ENCODE measurements at places on chromosomes 1 and 21.

GRCh38 chr21:17257784-17258183 is 255.1 kb upstream of the CXADR start:
- no peak for DNase-seq

DNA sequence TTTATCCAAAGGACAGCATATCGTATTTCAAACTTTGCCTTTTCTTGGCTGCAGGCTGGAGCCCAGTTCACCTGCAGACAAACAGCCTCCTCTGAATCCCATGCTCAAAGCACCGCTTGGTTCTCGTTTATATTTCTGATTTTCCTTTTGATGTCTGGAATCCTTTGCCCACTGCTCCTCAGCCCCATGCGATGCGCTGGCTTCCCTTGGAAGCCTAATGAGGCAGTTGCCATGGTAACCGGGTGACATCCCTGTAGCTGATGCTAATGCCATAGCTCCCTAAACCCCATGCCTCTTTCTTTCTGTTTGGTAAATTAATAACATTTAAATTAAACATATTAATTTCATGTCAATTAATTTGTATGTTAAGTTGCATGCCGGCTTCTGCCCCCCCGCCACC is 327.1 kb downstream of the PRDM2 start:
- no peak for DNase-seq

DNA sequence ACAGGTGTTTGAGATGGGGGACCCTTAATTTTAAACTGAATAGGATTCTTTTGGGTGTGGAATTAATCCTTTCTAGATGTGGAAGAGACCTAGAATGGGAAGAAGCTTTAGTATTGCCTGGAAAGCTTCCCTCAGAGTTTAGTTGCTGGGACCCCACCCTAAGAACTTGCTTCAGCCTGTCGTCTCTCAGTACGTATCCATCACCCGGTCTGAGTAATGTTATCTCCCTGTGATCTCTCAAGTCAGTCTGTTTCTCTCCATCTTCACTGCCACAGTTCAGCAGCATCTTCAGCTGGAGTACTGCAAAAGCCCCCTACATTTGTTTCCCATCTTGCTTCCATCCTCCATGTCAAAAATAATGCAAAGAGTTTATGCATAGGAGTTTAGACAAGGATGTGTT is 28.9 kb downstream of the CNST start:
- no peak for DNase-seq

DNA sequence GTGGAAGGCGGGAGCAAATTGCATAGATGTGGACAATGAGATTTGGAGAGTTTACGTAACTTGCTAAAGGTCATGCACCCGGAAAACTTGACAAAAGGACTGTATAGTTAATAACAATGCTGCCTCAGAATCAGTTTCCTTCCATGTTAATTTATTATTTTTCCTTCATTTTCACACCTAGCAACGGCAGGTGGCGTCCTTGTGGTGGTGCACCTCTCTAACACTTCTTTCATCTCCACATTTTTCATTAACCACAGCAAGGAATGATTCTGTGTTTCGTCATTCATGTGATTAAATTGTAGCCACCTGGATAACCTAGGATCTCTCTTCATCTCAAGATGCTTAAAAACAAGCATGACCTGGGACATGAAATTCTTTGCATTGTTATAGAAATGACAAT is 2133.0 kb downstream of the NCAM2 start:
- no peak for DNase-seq

DNA sequence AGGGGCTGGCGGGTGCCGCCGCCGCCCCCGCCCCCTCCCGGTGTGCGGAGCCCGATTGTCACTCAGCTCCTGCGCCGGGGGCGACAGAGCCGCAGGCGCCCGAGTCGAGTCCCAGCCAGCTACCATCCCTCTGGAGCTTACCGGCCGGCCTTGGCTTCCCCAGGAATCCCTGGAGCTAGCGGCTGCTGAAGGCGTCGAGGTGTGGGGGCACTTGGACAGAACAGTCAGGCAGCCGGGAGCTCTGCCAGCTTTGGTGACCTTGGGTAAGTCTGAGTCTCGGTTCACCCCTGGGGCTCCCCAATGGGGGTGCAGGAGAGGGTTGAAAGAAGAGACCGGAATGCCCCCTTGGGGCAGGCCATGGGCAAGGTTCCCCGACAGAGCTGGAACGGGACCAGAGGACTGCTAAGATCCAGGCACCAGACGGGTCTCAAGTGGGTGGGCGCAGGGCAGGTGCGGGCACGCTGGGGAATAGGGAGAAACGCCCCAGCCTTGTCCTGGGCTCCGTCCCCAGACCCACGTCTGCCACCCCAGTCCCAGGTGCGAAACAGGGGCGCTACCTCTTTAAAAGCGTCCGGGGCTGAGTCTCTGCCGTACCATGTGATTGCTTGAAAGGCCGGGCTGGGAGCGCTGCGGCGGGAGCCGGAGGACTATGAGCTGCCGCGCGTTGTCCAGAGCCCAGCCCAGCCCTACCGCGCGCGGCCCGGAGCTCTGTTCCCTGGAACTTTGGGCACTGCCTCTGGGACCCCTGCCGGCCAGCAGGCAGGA is at the start of gene ADORA1:
Gene ADORA1 (plus strand): TSS at position 61 of the 765 bp plus-strand sequence. CDS start 1,116 bp downstream, outside the sequence.
- DNase-seq, result no peak

GRCh38 chr1:15110867-15111230 is 42.7 kb upstream of the TMEM51 start:
- DNase-seq, result no peak
